Activated CD4-positive, alpha-beta T cell treated with anti-CD3 and anti-CD28 coated beads for 1 hour (primary cell): ENCODE measurements at places on chromosomes 11 and 22.
A peak's percentile ranks its signal among the peaks of the same experiment; 100 is the strongest.

DNA sequence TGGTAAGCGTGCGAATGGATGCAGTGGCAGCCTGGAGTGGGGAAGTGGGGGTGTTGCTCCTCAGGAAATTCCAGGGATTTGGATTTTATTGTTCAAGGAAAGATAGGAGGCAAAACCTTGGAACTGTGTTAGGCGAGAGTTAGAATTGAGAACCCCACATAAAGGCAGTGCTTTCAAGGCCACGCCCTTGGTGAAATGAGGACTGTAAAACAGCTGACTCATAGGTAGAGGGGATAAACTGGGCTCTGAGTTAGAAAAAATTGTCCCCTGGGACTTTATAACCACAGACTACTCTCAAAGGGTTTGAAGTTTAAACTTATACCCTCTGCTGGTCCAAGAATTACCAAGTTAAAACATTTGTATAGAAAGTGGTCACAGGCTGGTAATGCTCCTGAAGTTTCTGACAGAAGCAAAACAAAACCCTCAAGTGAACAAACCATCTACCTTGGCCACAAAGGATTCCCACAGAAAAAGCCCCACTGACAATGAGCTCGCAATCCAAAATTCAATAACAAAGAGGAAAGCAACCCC is 250.3 kb upstream of the TBCEL start:
- no peak for DNase-seq

DNA sequence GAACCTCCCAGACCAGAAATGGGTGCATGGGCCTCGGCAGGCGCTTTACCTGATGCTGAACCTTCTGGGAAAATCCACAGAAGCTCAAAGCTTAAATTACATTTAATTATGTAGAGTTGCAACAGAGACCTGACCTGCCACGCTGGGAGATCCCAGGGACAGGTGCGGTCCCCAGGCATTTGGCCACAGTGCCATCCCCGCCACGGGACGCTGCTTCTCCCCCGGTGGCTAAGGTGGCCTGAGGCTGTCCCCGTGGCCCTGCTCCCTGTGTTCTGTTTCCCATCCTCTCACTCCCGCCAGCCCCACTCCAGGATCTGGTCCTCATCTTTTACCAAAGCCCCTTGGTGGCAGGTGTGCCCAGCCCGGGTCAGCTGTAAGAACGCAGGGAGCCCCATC is 39.6 kb downstream of the GRAMD4 start:
- DNase-seq, result no peak

DNA sequence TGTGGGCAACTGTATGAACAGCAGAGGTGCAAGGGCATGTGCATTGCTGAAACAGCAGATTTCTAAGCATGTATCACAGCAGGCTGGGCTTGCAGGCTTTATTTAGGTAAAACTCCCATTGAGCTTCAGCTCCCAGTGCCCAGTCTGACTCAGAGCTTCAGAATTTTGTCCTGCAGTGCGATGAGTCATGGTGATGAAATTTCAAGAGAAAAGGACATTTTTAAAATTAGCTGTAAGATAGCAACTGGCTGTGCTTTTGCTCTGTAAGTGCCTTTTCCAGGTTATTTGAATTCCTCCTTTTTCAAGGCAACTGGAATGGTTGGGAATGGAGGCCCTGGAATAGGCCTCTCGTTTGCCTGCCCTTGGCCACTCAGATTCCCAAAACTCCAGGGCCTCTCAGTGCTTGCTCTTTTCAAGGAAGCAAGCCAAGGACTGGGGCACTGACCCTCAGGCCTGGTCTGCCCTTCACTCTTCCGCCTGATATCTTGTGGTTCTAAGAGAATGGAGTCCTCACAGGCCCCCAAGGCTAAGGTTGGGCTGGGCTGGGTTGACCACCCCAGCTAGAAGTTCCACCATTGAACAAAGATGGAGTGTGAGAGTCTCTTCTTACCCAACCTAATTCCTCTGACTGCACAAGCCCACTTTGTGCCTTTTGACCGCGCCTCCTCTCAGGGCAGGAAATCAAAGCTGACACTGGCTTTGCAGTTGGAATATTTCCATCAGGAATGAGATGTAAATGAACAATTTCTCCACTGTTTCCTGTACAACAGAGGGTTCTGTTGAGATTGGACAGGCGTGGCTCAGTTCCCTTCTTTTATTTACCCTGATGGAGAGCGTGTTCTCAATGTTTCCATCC is 59.5 kb upstream of the PRSS23 start:
- no peak for DNase-seq

DNA sequence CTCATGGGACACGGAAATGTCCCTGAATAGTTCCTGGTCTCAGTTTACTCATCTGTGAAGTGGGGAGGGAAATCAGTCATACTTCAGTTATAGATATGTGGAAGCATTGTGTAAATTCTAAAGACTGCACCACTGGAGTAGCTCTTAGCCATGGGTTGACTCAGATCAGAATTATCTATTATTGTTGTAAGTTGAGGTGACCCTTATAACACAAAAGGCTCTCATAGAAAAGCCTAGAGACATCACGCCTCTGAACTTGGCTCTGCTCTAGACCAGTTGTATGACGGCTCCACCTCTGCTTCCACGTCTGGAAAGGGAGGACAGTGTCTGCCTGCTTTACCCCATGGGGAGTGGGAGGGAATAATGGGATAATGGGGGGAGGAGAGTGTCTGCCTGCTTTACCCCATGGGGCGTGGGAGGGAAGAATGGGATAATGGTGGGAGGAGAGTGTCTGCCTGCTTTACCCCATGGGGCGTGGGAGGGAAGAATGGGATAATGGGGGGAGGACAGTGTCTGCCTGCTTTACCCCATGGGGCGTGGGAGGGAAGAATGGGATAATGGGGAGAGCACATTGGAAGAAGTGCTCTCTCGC is 98.2 kb downstream of the AMOTL1 start:
- no peak for DNase-seq

- DNase-seq, result no peak
Measured at GRCh38 chr22:47232753-47233152, 470.3 kb downstream of the TBC1D22A start.

- DNase-seq, result no peak
Measured at GRCh38 chr11:19989191-19989590, 171.1 kb downstream of the DBX1 start.

GRCh38 chr11:97683733-97684132 is 1293.9 kb downstream of the JRKL start:
- no peak for DNase-seq

DNA sequence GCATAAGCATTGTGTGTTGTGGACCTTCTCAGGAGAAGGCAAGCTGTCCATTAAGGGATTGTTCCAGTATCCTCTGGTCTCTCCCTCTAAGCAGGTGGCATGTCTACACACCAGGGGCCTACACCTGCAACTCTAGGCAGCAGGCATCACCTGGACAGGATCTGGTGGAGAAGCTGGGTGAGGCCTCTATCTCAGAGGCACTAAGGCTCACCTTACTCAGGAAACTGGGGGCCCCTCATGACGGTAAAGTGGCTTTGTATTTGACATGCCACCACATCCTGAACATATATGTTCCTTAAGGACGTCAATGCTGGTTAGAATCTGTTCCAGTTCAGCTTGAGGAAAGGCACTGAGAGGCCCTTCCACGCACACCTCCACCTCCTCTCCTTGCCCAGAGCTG is 891.3 kb downstream of the OPCML start:
- DNase-seq, result no peak

- no peak for DNase-seq
Measured at GRCh38 chr11:22162756-22163155, 30.1 kb upstream of the ANO5 start.

DNA sequence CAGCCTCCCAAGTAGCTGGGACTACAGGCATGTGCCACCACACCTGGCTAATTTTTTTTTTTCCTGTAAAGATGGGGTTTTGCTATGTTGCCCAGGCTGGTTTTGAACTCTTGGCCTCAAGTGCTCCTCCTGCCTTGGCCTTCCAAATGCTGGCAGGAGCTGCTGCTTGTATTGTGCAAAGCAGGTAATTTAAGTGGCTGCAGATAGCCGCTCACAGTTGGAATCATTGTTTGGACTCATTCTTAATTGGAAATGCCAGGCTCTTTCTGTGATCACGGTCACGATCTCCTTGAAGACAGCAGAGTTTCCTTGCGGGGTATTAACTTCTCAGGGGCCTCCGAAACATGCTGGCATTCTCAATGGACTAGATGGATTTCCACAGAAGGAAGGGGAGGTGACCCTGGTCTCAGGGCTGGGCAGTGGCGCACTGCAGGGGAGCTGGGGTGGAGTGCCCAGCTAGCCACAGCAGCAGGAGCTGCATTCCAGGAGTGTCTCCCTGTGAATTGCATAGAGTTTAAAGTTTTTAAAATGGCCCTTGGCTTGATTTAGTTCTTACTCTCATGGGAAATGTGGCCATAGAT is 136.1 kb downstream of the MORC2 start:
- DNase-seq, result no peak

DNA sequence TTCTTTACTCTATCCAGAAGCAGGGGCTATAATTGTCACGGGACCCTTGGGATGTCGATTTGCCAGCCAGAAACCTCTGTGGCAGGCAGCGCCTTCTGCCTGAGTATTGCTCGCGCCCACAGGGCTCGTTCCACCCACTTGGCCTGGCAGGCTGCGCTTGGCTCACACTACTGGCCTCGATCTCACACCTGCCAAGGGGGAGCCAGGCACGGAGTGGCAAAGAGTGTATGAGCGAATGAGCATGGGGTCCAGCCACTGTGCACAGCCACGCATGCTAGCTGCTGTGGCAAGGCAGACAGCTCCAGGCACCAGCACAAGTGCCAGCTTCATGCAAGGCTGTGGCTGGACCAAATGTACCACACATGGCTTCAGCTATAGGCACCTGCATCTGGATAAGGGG is 599.8 kb downstream of the DLG2 start:
- no peak for DNase-seq

GRCh38 chr11:106276126-106276525 is 198.7 kb downstream of the AASDHPPT start:
- DNase-seq, result no peak

- no peak for DNase-seq
Measured at GRCh38 chr11:28757725-28758515, 649.7 kb downstream of the METTL15 start.

DNA sequence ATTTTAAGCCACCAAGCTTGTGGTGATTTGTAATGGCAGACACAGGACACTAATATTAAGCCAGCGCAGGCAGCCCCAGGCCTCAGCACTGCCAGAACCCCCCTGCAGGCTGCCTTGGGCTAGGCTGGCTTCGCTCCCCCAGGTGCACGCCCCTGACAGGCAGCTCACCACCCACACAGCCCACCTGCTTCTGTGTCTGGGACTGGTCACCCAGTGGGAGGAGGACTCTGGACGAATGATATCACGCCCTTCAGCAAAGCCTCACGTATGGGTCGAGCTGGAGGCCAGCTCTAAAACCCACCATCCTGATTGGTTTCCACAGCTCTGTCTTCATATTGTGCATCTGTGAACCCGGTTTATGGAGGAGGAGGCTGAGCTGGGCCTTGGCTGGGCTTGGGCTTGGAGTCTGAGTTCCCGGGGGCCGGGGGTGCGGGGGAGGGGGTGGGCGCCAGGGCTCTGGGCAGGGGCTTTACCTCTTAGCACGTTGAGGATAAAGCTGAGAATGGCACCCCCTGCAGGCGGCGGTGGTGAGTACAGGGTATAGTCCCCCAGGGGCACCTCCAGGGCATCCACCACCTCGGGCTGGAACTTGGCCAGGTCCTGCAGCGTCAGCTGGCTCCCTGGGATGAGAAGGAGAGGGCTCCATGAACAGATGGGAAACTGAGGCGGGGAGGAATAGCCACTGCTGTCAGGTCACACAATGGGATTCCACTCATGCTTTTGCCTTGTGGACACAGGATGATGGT is 13.8 kb downstream of the GGT5 start:
- DNase-seq, result peak; percentile 43

DNA sequence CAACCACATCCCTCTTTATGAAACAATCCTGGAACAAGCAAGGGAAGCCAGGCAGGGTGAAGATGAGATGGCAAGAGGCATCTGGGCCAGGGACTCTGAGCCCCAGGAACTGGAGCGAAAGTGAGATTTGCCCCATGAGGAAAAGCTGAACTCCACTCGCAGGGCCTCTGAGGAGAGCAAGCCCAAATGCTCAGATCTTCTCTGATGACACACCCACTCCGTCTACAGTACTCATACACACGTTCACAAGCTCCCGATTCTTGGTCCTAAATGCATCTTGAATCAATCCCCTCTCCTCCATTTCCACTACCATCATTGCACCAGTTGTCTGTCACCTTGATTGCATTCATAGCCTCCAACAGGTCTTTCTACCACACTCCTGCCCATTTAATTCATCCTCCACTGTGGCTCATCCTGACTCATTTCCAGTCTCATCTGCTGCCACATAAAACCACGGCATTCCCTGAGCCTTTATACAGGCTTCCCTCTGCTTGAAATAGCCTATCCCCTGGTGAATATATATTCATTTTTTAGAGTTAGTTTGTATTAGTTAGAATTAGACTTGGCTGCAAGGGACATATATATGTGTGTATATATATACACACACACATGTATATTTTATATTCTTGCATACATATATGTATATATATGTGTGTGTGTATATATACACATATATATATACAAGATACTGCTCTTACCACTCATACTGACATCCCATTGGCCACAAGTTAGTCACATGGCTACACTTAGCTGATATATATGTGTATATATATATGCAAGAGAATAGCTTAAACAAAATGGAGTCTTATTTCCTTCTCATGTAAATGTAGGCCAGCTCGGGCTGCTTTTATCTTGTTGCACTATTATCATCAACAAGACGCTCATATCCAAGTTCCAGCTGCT is 1.4 kb upstream of the APOA5 start:
- DNase-seq, result no peak

DNA sequence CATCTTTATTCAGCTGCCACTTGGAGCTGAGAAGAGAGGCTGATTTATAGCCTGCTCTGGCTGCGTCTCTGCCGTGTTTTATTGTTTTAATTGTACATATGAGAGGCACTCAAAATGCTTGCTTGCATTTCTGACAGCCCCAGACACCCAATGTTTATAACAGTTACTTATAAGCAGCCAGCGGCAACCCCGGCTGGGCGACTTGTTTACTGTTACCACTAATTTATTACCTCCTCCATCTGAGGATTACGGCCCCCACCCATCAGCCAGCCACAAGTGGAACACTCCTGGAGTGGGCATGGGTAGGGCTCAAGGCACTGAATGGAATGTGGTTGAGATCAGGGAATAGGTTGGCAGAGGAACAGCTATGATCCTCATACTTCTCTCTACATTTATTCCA is 61.2 kb downstream of the CLPB start:
- DNase-seq, result no peak

DNA sequence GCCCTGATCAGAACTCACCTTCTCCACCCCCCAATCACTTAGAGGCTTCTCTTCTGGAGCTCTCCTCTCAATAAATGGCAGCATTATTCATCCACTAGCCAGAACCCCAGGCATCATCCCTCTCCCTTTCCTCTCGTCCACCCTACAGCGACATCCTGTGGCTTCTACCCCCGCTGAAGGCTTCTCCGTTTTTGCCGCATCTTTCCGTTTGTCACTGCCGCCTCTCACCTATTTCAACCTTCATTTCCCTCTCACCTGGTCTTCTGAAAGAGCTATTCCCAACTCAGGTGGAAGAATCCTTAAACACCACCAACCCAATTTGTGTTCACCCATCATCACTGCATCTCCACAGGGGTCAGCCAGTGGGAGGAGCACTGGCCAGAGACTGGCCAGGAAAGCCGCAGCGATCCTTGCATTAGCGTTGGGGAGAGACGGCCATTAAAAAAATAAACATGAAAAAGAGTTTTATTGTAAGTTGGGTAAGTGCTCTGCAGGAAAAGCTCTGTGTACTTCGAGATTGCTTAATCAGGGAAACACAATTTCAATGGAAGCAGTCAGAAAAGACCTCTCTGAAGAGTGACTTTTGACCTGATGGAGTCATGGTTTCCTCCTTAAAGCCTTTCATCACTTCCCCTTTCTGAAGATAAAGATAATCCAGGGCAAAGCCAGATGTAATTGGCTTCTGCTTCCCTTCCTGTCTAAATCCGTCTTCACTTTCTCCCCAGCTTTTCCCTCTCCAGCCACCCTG is 36.7 kb downstream of the SPATA19 start:
- no peak for DNase-seq
